NCI-H2171 (cell line): ENCODE measurements at places on chromosomes 4 and X.

DNA sequence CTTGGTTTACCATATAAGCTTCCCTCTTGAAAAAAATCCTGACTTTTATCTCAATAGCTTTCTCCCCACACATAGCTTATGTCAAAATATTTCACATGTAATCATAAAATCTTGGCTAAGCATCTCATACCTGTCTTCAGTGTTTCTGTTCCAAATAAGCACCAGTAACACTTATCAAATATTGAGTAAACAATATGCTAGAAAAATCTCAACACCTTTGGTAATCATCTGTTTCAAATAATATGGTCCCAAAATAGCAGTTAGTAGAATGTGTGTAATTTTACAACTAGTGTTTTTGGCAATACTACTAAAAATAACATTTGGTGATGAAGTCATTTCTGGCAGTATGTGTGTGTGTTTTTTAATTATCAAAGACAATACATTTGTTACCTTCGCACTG is 2138.2 kb downstream of the PCDH7 start:
- DNase-seq, result no peak

DNA sequence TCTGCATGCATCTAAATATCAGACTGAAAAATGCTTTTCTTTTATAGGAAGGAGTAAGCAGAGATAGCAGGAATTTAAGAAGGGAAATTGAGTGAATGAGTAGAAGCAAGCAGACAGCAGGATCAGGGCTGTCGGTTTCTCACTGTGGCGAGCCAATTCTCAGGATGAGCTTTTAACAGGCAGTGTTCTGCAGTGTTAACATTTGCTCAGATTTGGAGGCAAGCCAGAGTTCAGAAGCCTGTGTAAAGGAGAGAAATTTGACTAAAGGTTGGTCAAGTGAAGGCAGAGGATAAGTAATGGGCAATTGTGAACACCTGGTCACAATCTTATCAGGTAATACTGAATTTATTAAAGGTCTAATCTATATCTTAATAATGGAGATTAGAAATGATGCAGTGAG is 133.3 kb upstream of the MAGEB16 start:
- DNase-seq, result no peak

GRCh38 chr4:110632506-110633357 is 9.9 kb upstream of the PITX2 start:
- no peak for DNase-seq

DNA sequence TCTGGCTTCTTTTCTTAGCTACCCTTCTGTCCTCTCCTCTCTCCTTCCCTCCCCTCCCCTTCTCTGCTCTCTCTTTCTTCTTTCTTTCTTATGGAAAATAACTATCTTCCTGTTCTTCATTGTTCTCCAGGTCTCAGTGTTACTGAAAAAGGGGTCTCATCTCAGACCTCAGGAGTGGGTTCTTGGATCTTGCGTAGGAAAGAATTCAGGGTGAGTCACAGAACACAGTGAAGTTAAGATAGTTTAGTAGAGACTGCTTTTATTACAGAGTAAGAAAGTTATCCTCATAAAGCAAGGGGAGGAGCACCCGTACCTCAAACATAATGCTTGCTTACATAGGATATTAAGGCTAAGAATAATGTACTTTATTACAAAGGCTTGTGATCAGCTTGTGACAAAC is 31.8 kb upstream of the CWH43 start:
- no peak for DNase-seq

DNA sequence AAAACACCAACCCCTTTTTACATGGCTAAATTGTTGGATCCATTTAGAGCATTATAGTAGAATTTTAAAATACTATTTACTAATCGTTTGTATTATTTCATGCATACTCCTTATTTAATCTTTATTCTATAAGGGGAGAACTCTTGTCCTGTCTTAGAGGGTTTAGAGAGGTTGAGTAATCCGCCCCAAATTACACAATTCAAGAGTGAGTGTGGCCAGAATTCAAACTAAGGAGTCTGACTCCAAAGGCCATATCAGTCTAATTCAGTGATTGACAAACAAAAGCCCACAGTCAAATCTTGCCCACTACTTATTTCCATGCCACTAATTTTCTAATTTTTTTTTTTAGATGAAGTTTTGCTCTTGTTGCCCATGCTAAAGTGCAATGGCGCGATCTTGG is 33.7 kb upstream of the NEIL3 start:
- DNase-seq, result no peak

DNA sequence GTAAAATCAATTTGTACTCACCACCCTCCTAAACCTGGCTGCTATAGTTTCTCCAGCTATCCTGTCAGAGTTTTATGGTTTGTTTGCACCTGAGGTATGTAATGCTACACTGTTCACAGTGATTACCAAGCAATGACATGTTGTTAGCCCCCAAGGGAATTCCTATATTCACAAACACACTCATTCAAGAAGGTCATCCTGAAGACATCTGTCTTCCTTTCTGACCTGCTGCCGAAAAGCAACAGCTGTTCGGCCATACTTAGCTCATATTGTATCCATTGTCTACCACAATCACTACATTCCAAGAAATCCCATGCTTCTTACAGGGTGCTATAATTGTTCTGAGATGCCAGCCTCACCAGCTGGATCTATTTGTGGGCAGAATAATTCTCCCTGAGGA is 160.1 kb upstream of the GYPA start:
- DNase-seq, result no peak

GRCh38 chr4:88449290-88449689 is 7.6 kb upstream of the HERC5 start:
- no peak for DNase-seq

DNA sequence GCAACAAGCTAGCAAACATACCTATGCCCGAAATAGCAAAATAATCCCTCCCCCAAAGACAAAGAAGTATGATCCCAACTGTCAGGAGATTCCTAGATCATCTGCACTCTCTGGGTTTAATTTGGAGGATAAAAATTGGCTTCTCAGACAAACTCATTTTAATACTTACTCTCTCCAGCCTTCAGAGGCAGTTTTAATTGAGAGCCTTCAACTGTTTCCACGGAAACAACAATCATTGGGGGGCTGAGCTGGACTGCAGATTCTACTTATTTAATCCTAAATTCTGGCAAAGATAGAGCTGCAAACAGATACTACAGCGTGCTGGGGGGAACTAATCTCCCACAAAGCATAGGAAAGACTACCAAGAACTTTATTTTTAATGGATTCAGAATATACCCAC is 168.2 kb downstream of the TSPAN5 start:
- no peak for DNase-seq

GRCh38 chr4:27490315-27490714 is 629.7 kb downstream of the STIM2 start:
- no peak for DNase-seq

DNA sequence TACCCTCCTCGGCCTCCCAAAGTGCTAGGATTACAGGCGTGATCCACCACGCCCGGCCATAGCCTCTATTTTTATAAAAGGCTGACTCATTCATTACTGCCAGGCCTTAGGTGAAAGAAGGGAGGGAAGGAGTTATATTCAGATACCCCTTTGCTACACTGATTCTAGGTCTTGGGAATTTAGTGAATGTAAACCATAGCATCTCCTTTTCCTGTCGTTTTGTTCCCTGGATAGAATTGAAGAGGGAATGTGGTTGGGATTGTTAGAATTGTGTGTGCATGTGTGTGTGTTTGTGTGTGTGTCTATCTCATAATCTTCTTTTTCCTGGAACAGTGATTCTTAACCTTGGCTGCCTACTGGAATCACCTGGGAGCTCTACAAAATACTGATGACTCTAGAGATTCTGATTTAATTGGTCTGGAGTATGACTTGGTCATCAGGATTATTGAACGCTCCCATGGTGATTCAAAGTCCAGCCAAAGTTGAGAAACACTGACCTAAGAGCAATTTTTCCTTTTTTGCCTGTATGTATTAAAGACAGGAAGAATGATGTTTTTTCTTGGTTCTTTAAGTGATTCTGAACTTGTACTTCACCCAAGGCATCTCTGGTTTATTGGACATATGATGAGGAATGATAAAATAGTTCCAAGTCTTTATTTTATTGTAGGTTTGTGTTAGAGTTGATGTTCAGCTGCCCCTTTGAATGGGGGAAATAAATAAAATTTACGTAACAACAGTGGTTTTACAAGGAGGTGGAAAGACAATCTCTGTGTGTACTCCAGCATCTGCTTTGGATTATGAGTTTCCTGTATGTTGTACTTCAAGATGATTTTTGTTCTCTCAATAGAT is 37.0 kb downstream of the NAP1L5 start:
- DNase-seq, result no peak

DNA sequence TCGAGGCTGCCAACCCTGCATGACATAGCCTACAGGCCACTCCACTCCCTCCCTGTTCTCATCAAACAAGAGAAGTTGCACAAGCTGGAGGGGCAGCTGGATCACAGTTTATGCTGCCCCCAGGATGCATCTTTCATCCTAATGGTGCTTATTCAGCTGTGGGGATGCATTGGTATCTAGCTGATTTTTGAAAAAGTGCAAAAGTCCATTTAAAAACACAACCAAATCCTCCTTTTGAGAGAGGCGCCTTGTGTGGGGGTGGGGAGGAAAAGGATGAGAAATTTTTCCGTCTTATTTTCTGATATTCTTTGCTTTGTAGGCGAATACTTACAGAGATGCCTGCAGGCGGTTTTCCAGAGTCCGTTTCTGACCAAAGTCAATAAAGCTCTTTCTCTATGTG is 276.4 kb upstream of the BOD1L1 start:
- no peak for DNase-seq

GRCh38 chrX:69627744-69628143 is 11.8 kb downstream of the EDA start:
- DNase-seq, result no peak

DNA sequence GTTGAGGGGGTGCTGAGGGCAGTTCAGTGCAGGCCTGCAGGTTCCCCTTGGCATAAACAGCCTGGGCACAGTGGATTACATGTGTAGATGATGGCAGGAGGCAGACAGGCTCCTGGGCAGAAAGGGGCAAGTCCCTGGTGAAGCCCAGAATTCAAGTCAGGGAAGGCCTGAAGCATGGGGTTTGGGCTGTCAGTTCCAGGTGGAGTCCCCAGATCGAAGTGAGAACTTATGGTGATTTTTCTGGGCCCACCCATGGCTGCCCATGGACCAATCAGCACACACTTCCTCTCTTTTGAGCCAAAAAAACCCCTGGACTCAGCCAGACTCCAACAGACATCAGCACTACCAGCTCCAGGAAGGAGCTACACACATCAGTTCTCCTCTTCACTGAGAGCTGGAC is 529.1 kb downstream of the PPARGC1A start:
- no peak for DNase-seq

GRCh38 chr4:56976837-56977320 is 527 bp downstream of the NOA1 start:
- DNase-seq, result no peak

DNA sequence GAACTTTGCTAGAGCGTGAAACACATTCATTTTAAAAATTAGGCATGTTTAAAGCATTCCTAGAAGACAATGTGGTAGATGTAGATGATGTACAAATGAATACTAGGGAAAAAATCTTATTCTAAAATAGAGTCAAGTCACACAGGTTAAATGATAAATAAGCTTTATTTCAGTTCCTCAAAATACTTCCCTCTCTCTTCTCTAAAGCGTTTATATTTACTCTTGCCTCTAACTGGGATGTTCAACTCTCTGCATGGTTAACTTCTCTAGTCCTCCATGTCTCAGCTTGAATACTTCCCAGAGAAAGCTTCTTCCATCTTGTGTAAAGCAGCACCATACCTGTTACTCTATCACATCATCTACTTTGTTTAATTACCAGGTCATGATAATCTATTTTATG is 30.9 kb upstream of the GLRA3 start:
- DNase-seq, result no peak
